ENCODE measurements at places on chromosomes 1 and 21.

GRCh38 chr1:204945565-204945977 is 74.9 kb downstream of the NFASC start:
- DNase-seq, result no peak

DNA sequence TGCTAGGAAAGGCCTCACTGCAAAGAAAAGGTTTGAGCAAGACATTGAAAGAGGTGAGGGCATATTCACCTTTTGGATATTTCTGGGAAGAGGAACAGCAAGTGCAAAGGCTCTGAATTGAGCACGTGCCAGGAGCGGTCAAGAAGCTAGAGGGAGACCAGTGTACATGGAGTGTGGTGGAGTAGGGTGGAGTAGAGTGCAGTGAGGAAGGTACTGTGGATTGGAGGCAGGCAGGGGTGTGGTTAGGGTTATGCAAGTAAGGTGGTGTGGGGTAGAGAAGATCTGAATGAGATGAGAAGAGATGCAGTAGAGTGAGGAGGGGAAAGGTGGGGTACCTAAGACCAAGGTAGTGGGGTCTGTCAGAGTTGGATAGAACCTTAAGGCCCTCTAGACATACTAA is 119.6 kb downstream of the OMA1 start:
- no peak for DNase-seq

DNA sequence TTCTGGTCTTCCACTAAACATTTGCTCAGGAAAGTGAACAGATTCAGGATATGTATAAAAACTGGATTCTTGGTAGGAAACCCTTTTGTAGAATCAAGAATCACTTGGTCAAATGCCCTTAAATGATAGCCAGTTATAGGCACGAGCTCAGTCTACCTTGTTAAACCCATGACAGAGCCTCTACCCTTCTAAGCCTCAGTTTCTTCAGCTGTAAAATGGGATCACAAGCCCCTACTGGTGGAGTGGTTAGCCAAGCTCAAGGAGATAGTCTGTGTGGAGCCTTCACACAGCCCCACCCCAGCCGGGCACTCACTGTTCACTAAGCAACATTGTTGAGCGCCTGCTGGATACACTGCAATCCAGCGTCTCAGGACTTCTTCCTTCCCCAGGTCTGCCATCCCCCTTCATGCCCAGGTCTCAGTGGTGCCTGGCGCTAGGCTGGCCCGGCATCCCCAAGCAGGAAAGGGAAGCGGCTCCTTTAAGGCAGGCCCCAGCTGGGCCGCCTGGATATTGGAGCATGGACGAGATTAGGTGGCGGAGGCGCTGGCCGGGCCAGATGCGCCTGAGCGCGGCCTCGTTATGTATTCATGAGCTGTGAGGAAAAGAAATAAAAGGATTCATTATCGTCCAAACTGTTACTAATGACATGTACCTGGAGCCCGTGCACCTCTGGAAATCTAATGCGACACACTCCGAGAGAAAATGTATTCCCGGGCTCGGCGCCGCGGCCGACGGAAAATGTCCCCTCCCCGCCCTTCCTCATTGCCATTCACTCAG is 75.6 kb downstream of the TAS1R2 start:
- DNase-seq, result no peak

DNA sequence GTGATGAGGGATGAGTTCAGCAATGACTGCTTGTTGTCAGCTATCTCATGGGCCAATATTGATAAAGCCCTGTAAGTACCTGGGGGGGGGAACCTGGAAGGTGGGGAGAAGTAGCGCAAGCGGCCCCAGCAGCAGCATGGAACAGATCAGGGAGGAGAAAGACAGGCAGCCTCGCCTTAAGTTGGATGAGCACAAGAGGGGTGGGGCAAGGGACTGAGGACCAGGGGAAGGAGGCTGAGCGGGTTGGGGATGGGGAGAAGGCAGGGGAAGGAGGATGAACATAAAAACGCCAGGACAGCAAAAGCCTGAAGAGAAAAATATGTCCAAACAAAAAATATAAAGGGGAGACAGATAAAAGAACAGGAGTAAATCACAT is 70.6 kb downstream of the ALG14 start:
- no peak for DNase-seq

DNA sequence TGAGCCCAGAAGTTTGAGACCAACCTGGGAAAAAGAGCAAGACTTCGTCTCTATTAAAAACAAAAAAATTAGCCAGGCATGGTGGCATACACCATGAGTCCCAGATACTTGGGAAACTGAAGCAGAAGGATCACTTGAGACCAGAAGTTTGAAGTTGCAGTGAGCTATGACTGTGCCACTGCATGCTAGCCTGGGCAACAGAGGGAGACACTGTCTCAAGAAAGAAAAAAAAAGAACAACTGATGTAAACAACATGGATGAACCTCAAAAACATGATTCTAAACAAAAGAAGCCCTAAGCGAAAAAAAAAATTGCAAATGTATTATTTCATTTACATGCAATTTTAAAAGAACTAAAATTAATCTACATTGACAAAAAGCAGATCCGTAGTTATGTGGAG is 9.0 kb downstream of the LRRC40 start:
- no peak for DNase-seq

DNA sequence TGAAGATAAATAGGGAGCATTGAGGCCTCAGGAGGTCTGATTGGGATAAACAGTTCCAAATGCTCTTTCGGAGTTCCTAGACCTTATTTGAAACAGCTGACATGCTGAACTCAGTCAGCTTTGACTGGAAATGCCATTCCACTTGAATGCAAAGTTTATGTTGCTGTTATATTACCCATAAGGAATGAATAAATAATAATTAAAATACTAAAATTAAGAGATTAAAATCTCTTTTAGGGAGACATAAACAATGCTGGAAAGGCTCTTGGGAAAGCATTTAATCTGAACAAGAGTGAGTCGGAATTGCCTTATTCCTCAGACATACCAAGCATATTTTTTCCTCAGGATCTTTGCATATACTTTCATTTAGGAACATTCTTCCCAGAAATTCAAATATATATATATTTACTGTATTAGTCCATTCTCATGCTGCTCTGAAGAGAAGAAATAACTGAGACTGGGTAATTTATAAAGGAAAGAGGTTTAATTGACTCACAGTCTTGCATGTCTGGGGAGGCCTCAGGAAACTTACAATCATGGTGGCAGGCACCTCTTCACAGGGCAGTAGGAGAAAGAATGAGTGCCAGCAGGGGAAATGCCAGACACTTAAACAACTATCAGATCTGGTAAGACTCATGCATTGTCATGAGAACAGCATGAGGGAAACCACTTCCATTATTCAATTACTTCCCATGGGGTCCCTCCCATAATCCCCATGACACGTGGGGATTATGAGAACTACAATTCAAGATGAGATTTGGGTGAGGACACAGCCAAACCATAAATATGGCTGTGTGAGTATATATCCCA is 318.2 kb upstream of the PLXNA2 start:
- DNase-seq, result no peak

GRCh38 chr1:218674280-218674773 is 329.2 kb downstream of the TGFB2 start:
- no peak for DNase-seq

DNA sequence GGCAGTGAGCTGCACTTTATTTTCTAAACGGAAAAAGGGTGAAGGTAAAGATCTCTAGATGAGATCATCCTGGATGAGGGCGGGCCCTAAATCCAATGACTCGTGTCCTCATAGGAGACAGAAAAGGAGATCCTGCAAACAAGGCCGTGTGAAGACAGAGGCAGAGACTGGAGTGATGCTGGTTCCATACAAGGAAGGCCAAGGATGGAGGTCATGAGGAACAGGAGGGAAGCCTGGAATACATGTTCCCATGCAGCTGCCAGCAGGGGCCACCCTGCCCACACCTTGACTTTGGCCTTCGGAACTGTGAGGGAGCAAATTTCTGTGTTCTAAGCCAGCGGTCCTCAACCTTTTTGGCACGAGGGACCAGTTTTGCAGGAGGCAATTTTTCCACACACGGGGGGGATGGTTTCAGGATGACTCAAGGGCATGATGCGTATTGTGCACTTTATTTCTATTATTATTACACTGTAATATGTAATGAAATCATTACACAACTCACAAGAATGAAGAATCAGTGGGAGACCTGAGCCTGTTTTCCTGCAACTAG is 94.3 kb downstream of the PSMG1 start:
- DNase-seq, result no peak

- DNase-seq, result no peak
These were observed 62.8 kb downstream of the KCNAB2 start for GRCh38 chr1:6108476-6108875.

GRCh38 chr1:179826626-179827280 is 50.9 kb downstream of the TOR1AIP2 start:
- DNase-seq, result no peak

GRCh38 chr1:100713626-100714025 is 5.9 kb upstream of the VCAM1 start:
- DNase-seq, result no peak

- no peak for DNase-seq
These were observed 204.2 kb downstream of the CHRM3 start for GRCh38 chr1:239590556-239590955.

- no peak for DNase-seq
These were observed 31.2 kb upstream of the RGL1 start for GRCh38 chr1:183773482-183774274.

DNA sequence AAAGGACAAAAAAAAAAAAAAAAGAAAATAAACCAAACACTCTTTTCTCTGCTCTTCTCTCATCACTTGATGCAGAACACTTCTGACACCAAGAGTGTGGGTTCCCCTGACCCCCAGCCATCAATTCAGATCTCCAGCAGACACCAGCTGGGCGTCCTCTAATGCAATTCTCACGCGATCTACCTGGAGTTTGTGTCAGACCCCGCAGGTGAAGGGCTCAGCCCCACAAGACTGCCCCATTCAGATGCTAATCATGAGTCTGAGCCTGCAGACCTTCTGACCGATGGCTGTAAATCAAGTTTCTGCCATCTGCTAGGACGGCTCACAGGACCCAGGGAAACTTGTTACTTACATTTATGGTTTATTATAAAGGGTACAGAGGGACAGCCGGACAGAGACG is 133.6 kb upstream of the C1orf174 start:
- DNase-seq, result no peak

GRCh38 chr1:19347533-19348172 is 35.5 kb downstream of the SLC66A1 start:
- no peak for DNase-seq

GRCh38 chr1:1116701-1117468 is 996 bp upstream of the C1orf159 start:
- DNase-seq, result no peak

GRCh38 chr1:56289260-56289659 is 290.1 kb downstream of the PLPP3 start:
- DNase-seq, result no peak

GRCh38 chr1:76268341-76268740 is 193.8 kb downstream of the ST6GALNAC3 start:
- no peak for DNase-seq

GRCh38 chr1:228101614-228101993 is 1.5 kb downstream of the C1orf35 start:
- DNase-seq, result no peak

- DNase-seq, result no peak
These were observed 470.3 kb downstream of the OMA1 start for GRCh38 chr1:58076258-58076657.

- DNase-seq, result no peak
These were observed 8.6 kb downstream of the S100A6 start for GRCh38 chr1:153527023-153527682.

DNA sequence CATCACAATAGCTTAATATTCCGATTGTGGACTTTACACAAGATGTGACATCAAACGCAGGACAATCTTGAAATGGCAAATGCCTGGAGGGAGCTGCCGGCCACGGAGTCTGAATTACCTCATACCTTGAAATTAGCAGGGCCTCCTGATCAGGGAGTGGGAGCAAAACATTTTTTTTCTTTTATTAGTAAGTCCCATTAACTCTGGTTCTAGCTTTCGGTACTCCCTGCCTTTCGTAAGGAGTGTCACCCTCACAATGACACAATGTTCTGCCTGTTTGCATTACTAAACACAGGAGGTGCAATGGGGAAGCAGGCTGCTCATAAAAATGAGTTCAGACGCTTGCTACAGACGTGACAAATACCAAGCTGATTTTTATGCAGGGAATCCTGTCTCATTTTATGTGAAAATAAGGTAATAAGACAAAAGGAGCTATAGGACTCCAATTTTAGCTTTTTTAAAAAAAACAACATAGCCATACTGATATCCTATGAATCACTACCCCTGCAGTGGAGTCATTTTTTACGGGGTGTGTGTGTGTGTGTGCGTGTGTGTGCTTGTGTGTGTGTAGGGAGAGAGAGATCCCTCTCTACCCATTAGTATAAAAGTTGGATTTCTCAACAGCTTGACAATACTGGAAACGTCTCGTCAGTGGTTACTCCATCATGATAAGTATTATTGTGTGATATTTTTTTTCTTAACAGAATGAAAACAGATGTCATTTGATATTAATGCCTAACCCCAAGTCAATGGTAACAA is 205.1 kb upstream of the RUNX1 start:
- no peak for DNase-seq

DNA sequence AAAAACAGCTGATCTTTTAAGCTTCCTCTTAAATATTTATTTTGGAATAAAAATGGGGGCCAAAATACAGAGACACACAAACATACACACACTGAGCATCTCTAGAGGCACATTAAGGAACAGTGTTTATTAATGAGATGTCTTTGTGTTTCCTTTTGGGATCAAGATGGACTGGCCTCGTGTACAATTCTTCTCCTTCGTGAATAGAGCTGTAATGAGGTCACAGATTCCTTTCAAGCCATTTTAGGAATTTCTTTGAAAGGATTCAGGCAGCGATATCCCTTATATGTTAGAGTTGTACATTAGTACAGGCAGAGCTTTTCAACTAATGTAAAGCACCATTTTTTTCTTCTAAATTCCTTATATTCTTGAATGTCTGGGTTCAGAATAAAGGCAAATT is 295.7 kb downstream of the CHRM3 start:
- DNase-seq, result no peak

All from GM18507 (cell line).